ENCODE measurements at places on chromosomes 7 and 10.

DNA sequence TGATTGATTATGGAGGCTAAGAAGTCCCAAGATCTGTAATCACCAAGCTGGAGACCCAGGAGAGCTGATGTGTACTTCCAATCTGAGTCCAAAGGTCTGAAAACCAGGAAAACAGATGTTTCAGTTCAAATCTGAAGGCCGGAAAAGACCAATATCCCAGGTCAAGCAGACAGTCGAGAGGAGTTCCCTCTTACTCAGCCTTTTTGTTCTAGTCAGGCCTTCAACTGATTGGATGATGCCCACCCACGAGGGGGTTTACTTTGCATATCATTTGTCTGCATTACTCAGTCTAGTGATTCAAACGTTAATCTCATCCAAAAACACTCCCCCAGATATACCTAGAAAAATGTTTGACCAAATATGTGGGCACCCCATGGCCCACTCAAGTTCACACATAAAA is 7.4 kb upstream of the ARID5B start:
- no peak for DNase-seq

DNA sequence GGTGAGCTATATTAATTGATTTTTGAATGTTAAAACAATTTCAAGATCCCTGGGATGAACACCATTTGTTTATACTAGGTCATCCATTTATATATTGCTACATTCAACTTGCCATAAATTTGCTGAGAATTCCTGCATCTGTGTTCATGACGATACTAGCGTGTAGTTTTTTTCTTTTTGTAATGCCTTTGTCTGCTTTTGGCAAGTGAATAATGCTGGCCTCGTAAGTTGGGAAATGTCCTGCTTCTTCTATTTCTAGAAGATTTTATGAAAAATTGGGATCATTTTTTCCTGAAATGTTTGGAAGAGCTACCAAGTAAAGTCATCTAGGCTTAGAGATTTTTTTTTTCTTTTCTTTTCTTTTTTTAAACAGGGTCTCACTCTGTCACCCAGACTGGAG is 12.9 kb upstream of the MEST start:
- no peak for DNase-seq

GRCh38 chr7:87918740-87919139 is 15.3 kb upstream of the ADAM22 start:
- no peak for DNase-seq

DNA sequence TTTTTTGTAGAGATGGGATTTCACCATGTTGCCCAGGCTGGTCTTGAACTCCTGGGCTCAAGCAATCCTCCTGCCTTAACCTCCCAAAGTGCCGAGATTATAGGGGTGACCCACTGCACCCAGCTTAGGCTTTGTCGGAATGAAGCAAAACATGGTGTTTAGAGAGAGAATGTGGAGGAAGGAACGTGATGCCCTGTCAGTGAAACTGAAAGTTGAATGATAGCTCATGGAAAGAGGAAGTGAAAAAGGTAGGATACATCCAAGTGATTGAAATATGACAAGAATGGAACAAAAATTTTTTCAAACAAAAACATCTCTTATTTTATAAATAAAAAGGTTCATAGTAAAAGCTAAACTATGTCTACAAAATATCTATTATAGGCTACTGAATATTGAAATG is 5.9 kb downstream of the AKAP9 start:
- no peak for DNase-seq

DNA sequence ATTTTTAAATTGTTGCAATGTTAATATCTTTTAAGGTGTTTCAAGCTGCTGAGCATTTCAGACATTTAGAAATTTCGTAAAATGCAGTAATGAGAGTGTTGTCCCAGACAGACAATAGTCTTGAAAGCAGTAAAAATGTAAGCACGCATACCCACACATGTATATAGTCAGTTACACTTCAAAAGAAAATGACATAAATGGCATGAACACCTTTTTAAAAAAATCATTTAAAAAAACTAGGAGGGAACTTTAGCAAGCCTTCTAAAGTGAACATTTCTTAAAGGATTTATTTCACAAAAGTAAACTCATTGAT is 51.0 kb downstream of the CPED1 start:
- DNase-seq: no peak

GRCh38 chr7:20329389-20330238 is 1.1 kb upstream of the ITGB8 start:
- no peak for DNase-seq

DNA sequence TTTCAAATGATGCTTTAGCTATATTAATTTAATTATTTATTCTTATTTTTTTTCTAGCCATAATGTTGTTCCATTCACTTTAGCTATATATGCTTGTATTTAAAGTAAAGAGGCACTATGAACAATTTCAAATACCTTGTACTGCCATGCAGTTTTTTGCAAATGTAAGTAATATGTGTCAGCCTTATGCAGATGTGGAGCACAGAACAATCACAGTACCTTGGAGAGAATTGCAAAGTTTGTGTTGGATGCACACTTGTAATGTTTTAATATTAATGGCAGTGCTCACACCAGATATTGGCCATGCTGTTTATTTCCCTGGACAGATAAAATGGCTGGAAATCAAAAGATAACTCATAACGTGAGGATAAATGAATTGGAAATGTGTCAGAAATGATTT is 663.5 kb upstream of the SEMA3D start:
- DNase-seq: no peak
